NCI-H69 (cell line): ENCODE measurements at places on chromosomes 3 and 15.

- DNase-seq: no peak
Measured at GRCh38 chr3:27252646-27253045, 116.5 kb downstream of the NEK10 start.

DNA sequence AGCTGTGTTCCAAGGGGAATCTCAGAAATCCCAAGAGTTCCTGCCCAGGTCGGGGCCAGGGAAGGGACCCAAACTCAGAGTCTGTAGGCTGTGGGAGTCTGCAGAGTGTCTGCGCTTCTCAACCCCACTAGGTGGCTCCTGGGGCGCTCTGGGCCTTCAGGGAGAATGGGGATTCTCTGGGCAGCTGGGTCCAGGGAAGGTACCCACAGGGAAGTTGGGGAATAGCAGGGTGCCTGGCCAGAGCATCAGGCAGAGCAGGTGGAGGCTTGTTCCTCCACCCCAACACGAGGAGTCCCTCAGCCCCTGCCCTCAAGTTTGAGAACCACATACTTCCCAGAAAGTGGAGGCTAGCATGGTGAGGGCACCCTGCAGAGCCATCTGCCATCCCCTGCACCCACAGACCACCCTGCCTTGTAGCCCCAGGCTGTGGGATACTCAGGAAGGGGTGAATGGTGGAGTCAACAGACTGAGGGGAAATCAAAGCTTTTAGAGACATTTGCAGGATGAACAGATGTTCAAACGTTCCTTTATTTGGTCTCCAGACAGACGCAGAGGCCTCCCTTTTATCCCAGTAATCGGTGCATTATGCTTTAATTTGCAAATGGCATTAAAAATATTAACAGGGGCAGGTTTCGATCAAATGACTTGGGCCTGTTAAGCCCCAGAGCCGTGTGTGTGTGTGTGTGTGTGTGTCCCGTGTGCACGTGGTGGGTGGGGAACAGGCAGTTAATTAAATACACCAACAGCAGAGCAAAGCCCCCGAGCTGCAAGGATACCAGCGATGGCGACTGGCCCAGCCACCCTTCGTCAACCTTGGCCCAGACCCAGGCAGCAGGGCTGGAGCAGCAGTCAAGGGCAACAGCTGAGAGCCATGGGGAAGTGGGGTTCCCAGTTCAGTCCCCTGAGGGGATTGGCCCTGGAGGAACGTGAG, 57.7 kb downstream of the DNAJB8 start:
- DNase-seq: peak; percentile 85

- no peak for DNase-seq
Measured at GRCh38 chr15:90192961-90193786, 8.0 kb upstream of the SEMA4B start.

DNA sequence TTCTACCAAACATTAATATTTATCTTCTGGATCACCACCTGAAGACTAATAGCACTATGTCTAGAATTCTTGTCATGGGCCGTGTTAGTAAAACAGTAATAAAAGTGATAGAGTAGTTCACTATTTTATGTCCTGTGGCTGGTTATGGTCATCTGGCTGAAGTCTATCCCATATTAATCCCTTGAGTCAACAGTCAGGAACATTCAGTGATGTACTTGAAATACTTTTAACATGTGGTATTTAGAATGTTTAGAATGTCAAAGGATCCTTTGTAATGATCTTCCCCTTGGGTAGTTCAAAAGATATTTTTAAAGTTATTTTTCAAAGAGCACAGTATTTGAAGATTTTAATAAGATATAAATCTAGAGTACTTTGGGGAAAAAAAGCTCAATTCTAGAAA, 117.0 kb downstream of the MBNL1 start:
- DNase-seq: no peak

DNA sequence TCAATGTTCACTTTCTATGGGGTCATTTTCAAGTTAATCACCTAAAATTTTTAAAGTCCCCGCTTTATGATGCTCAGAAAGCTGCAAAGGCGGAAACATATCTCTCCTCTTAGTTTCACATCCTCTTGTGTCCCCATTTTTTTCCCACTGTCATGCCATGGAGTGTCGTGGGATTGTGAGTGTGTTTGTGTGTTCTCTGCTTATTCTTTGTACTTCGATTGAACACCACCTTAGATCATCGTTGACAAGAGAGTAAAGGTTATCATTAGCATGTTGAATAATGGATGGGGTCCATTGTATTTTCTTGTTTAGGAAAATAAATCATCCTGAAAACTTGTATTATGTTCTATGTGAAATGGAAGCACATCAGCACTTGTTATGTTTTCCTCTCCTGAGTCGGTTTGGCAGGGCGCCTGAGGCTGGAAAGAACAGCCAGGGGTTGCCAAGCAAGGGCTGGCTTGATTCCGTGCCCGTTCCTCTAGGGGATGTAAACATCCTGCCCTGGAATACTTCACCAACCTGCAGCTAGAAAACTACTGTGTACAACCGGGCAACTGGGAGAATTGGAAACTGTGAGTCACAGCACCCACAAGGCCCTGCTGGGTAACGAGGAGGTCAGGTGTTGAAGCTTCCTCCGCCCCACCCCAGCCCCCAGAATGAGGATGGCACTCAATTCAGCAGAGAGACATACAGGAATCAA, 67.2 kb downstream of the EIF4E3 start:
- peak; percentile 75 for DNase-seq

GRCh38 chr3:159922193-159922840, 66.3 kb upstream of the IL12A start:
- DNase-seq: no peak

DNA sequence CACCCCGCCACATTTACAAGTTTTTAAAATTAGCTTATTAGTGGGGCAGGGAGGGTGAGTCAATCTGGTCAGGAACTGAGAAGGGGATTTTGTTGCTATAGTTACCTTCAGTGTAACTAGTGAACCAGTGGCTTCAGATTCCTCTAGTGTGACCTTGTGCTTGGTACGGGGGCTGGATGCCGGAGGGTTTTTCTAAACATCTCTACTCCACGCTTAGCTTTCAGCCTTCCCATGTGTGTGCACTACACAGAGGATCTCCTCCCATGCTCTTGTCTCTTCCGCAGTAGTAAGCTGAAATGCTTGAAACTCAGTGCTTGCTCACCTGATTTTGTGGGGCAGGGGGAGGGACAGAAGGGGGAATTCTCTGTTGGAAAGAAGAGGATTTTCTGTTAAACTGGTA, 67.9 kb upstream of the AKAP13 start:
- no peak for DNase-seq

- DNase-seq: no peak
Measured at GRCh38 chr3:5221701-5222100, 34.2 kb downstream of the EDEM1 start.

GRCh38 chr3:126060613-126061145, 23.2 kb downstream of the SLC41A3 start:
- DNase-seq: no peak

DNA sequence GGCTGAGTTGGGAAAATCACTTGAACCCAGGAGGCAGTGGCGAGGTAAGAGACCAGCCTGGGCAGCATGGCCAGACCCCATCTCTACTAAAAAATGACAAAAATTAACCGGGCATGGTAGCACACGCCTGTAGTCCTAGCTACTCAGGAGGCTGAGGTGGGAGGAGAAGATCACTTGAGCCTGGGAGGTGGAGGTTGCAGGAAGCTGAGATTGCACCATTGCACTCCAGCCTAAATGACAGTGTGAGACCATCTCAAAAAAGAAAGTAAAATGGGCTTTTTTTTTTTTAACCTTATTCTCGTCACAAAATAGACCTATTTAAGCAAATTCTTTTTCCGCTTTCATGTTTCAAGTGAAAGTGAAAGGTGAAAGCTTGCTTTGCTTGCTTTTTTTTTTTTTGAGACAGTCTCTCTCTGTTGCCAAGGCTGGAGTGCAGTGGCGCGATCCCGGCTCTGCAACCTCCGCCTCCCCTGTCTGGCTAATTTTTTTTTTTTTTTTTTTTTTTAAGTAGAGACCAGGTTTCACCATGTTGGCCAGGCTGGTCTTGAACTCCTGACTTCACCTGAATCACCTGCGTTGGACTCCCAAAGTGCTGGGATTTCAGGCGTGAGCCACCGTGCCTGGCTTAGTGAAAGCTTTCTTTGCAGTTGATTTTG, 3.6 kb downstream of the PDIA3 start:
- no peak for DNase-seq

GRCh38 chr15:67946701-67947100, 106.9 kb upstream of the RNU6-1 start:
- DNase-seq: no peak

- no peak for DNase-seq
Measured at GRCh38 chr15:25939122-25939521, 76.0 kb upstream of the ATP10A start.

GRCh38 chr3:71384388-71384787, 199.1 kb downstream of the FOXP1 start:
- DNase-seq: no peak

- no peak for DNase-seq
Measured at GRCh38 chr15:59317211-59317610, 55.5 kb downstream of the MYO1E start.

GRCh38 chr3:24765399-24765798, 270.7 kb upstream of the THRB start:
- DNase-seq: no peak

- DNase-seq: no peak
Measured at GRCh38 chr3:20305647-20306046, 119.6 kb upstream of the SGO1 start.
